ENCODE measurements at places on chromosomes 5 and 9.

DNA sequence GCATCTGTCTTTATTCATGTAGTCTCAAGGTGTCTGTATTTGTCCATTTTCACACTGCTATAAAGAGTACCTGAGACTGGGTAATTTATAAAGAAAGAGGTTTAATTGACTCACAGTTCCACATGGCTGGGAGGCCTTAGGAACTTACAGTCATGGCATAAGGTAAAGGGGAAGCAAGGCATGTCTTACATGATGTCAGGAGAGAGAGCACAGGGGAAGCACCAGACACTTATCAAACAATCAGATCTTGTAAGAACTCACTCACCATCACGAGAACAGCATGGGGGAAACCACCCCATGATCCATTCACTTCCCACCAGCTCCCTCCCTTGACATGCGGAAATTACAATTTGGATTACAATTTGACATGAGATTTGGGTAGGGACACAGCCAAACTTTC, 44.2 kb downstream of the NLN start:
- peak; percentile 22 for DNase-seq

DNA sequence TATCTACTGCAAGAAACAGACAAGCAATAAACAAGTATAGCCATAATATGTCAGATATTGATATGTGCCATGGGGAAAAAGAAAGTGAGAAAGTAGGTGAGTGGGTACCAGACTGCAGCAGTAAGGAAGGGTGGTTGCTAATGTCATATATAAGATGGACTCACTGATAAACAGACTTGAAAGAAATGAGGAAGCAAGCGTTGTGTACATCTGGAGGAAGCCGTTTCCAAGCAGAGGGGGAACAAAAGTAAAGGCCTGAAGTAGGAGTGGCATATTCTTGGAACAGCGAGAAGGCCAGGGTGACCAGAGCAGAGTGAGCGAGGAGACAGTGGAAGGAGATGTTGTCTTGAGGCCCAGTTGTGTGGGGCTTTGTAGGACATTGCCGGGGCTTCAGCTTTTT, 142.2 kb upstream of the MAP3K1 start:
- peak; percentile 78 for DNase-seq

DNA sequence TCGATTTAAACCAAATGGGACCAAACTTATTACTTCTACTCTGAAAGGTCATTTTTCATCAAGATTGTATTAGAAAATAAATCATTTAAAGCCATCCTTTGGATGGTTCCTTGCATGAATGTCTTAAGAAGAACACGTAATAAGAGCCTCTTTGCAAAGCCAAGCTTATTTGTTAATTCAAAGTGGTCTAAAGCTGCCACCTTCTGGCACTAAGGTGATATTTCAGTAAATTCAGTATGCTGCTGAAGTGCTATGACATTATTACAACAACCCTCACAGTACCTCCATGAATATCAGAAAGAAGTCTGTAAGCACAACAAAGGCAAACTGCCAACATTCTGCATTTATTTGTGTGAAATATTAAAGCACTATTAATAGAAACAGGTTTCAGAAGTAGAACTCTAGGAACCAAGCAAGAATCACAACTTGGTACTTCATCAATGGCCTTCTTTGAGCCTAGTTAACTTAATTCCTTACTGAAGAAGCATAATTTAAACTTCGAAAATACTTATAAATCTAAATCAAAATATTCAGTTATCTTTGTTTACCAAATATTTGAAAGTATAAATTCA, 53.1 kb upstream of the TYRP1 start:
- DNase-seq = peak; percentile 6

GRCh38 chr5:123960526-123960925, 448.5 kb downstream of the CSNK1G3 start:
- DNase-seq = no peak

DNA sequence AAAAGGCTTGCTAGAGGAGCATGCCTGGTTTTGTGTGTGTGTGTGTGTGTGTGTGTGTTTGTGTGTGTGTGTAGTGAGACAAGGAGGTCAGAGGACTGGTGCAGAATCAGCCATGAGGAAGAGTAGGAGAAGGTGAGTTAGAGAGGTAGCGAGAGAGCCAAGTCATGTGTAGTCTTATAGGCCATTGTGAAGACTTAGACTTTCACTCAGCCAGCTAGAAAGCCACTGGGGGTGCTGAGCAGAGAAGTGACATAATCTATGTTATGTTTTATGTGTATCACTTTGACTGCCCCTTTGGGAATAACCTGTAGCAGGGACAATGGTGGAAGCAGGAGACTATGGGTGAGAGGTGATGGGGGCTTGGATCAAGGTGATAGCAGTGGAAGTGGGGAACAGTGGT, 180.5 kb upstream of the CLINT1 start:
- no peak for DNase-seq

GRCh38 chr5:23411994-23412393, 95.4 kb upstream of the PRDM9 start:
- no peak for DNase-seq

DNA sequence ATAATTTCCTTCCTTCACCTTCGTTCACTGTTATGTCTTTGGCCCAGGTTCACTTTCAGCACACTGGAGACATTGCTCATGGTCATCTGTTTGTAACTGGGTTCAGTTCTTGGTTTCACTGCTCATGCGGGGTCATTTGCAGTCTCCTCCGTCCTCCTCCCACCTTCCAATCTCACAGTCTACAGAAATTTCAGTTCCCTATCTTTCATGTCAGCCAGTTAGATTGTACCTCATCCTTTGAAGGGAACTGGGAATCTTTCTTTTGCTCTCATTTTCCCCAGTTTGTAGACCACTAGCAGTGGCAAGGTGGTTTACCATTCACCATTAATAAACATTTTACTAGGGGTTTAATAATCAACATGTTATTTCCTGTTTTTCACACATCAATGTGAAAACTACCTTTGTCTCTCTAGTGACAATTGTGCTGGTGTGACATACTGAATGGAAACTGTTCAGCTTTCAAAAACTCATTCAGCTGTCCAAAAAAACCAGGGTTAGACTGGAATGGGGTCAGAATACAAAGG, 100.9 kb upstream of the IL6ST start:
- peak; percentile 86 for DNase-seq

DNA sequence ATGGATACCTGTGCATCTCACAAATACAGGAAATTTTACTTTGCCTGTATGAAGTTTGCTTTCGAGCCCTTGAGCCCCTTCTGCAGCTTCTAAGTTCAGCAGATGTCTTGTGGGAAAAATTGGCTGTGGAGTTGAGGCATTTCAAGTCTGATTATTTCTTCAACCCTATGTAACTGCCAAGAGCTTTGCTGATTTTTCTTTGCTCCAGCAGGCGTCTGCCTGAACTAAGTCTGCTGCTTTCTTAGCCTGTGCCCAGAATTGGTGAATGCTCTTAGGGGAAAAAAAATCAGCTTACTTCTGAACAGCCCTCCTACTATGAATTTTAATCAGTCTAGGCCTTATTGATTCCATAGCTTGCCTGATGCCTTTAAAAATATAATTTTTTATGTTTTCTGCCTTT, 41.2 kb downstream of the RIC1 start:
- DNase-seq = no peak

DNA sequence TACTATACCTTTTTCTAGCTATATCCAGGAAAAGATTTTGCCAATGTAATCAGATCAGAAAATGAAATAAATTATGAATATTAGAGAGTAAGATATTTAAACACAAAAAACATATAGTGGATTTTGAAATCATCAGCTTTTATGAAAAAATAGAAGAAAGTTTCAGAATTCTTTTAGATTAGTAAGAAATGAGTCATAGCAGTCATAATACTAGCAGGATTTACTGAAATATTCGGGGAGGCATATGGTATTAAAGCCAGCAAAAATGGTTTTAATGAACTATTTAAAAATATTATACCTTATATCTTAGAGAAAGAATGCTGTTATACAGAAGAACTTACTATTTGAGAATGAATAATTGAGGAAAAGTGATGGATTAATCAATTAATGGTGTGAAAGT, 303.6 kb upstream of the NUDT12 start:
- no peak for DNase-seq

DNA sequence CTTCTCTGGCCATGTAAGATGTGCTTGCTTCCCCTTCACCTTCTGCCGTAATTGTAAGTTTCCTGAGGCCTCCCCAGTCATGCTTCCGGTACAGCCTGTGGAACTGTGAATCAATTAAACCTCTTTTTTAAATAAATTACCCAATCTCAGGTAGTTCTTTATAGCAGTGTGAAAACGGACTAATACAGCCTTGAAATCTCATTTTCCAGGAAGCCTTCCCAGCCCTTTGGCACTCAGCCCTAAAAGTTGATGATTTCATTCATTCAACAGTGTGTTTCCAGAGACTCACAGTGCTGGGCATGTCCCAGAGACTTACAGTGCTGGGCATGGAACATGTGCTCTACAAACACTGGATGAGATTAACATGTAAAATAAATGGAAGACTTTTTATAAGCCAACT, 135.8 kb downstream of the DCP2 start:
- DNase-seq = no peak

GRCh38 chr9:75909776-75910175, 19.3 kb downstream of the PCSK5 start:
- DNase-seq = no peak

- peak; percentile 36 for DNase-seq
These were observed 94.6 kb downstream of the ALDH1A1 start for GRCh38 chr9:72858089-72858912.

GRCh38 chr5:171603591-171603990, 182.0 kb upstream of the SMIM23 start:
- DNase-seq = no peak

GRCh38 chr5:89545076-89545475, 662.1 kb upstream of the MEF2C start:
- no peak for DNase-seq

- DNase-seq = peak; percentile 52
These were observed 22.1 kb upstream of the LRRC14B start for GRCh38 chr5:169071-169727.

- no peak for DNase-seq
These were observed 14.7 kb downstream of the RFK start for GRCh38 chr9:76379494-76379893.

- DNase-seq = no peak
These were observed 50.1 kb downstream of the PJA2 start for GRCh38 chr5:109359642-109360041.

DNA sequence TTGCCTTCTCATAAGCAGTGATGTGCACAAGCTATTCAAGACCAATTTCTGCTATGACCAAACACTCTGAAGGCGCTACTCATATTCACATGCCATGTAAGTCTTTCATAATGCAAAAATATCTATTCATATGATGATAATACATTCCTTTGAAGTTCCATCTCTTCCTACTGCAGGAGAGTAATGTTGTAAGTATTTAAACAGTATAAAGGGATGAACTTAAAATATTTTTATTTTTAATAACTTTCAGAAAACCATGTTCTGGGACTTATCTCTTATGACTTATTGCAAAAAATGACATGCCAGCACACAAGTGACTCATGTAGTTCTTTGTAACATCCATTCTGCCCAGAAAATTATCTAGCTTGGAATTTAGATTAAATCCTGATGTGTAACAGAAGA, 376.4 kb downstream of the KCTD16 start:
- DNase-seq = no peak

DNA sequence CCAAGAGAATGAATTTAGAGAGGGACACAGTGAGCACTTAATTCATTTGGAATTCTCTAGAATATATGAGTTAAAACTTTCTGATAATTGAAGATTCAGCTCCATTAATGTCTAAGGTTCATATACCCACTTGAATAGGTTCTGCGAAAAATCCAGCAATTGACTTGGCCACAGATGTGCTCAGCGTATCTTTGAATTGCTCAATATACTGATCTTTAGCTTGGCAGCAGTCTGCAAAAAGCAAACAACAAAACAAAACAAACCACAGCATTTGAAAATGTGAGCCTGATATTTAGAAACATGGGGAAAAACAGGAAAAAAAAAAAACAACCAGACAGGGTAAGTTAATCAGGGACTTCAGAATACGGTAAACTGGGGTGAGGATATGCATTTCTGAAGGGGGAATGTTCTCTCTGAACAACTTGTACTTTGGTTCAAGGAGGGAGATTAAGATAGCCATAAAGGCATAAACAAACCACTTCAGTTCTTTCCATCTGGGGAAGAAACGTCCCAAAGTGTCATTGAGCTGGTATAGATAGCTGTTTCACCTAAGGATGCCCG, 21.4 kb downstream of the AGXT2 start:
- DNase-seq = no peak

- DNase-seq = no peak
These were observed 108.3 kb upstream of the FER start for GRCh38 chr5:108639366-108639765.

DNA sequence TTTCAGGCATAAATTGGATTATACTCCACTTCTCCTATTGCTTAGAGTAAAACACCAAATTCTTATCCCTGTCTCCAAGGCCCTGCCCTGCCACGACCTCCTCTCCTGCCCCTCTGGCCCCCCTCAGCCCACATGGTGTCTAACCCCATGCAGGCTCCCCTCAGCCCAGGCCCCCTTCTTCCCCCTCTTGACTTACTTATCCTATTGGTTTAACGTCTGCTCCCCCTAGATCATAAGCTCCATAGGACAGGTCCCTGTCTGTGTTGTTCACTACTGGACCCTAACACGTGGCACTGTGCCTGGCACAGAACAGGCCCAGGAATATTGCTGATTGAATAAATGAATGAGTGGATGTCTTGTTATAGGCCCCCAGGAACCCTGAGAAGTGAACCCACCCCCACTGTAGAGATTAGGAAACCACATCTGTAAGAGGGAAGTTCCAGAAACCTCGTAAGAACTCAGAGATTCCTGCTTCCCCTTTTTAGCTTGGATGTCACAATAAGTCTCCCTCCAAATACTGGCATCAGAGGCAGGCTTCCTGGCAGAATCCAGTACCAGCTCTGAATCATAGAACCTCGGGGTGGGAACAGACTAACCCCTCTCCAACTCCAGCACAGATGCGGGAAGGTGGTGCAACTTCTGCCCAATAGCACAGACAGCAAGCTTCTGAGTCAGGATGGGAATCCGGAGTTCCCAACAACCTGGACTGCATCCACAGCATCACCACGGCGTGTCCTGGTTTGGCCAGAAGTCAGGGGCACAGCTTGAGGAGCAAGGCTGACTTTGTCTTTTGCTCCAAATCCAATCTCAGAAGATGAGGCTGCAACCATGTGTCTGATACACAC, 31.5 kb downstream of the HRH2 start:
- DNase-seq = peak; percentile 98

DNA sequence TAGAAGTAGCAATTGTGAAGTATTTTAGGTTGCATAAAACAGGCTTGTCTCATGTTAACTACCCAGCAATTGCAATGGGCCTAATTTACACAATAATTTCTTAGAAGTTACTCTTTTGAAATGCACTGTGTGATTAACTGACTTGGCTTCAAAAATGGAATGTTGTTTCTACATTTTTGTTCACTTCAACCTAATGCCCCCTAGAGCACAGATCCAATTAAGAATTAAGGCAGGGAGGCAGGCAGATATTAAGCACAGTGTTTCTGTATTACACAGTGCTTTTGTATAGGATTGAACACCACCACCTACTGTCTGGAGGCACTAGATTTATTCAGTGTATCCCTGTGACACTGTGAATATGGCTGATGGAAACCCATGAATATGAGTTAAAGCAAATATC, 302.1 kb downstream of the FBXL17 start:
- DNase-seq = no peak

All from inflammatory macrophage treated with lipopolysaccharide for 4 hours (primary cell).